Peyer's patch (tissue), 4 donors: ENCODE measurements at places on chromosomes 5 and 9. TPM values are rescaled to one million over a fixed set of nuclear protein-coding genes. Genes with fewer than 3 reads are reported as not detected.

DNA sequence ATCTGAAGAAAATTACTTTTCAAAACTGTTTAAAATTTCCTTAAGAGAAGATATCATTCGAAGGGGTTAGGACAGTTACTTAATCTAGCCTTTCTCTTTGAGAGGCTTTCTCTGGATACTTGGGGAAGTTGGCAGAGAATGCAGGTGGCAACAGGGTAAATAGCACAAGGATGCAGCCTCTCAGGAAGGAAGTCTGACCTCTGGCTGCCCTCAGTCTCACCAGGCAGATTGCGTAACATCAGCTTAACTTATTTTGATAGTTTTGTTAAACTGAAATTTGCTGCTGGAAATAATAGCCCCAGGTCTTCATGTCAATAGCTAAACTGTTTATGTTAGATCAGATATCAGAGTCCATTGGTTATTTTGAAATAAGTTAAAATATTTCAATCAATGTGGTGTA is 20.4 kb downstream of the CCDC192 start:
- no peak for DNase-seq
- H3K4me1 ChIP-seq: no peaks in the 10 kb centered on the region
- no peak overlapping the region for H3K4me3 ChIP-seq
- H3K27ac ChIP-seq: no peak overlapping the region
- H3K27me3 ChIP-seq: no peaks in the 10 kb centered on the region
- no peaks in the 10 kb centered on the region for H3K36me3 ChIP-seq

- no peak for DNase-seq
- no peaks in the 10 kb centered on the region for H3K36me3 ChIP-seq
- no peaks in the 10 kb centered on the region for H3K4me1 ChIP-seq
- H3K27me3 ChIP-seq: no peaks in the 10 kb centered on the region
- no peak overlapping the region for H3K4me3 ChIP-seq
Observed at GRCh38 chr9:29701559-29701958, 2128.3 kb upstream of the C9orf72 start.

DNA sequence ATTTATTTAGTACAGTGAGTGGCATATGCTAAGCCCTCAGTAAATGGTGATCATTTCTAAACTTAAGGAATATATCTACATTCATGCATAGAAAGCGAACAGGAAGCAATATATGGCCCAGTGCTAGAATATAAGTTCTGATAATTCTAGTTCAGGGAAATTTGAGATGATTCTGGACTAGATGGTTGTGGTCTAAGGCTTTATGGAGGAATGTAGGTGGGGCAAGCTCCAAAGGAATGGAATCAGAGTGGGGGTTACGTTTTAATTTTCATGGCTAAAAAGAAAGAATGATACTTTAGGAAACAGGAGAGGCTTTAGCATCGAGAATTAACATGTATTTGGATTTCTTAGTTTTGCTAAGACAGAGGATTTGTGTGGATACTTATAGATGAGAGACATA is 56.1 kb downstream of the MTREX start:
- H3K4me3 ChIP-seq: no peak overlapping the region
- no peaks in the 10 kb centered on the region for H3K27me3 ChIP-seq
- H3K36me3 ChIP-seq: no peaks in the 10 kb centered on the region
- no peaks in the 10 kb centered on the region for H3K4me1 ChIP-seq
- DNase-seq: no peak

GRCh38 chr5:67515762-67516161 is 319.2 kb upstream of the CD180 start:
- no peaks in the 10 kb centered on the region for H3K36me3 ChIP-seq
- no peak for DNase-seq
- no peak overlapping the region for H3K4me3 ChIP-seq
- H3K27me3 ChIP-seq: no peaks in the 10 kb centered on the region

- DNase-seq: no peak
- H3K27ac ChIP-seq: no peak overlapping the region
- H3K27me3 ChIP-seq: no peaks in the 10 kb centered on the region
- no peaks in the 10 kb centered on the region for H3K4me1 ChIP-seq
- no peak overlapping the region for H3K4me3 ChIP-seq
- no peaks in the 10 kb centered on the region for H3K36me3 ChIP-seq
Observed at GRCh38 chr5:39231705-39232525, 12.6 kb upstream of the FYB1 start.

DNA sequence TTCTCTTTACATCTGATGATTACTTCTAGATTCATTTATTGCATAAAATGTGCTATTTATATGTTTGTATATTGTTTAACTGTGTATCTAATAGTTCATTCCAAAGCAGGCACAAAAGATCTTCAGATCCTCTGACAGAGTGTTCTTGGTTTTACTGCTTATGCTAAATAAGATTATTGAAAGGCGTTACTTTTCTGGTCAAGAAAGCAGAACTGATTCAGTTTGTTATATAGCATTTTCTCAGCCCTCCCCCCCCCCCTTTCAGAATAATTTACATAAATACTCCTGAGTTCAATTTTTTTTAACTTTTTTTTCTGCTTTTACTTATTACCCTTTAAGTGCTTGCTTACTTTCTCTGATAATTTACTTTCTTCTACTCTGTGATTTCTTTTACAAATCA is 15.4 kb downstream of the CDC42SE2 start:
- H3K27ac ChIP-seq: peak overlapping the region; percentile 67
- H3K4me1 ChIP-seq: peaks cover 8% of the 10 kb centered on the region
- H3K4me3 ChIP-seq: no peak overlapping the region
- DNase-seq: no peak

- H3K36me3 ChIP-seq: no peaks in the 10 kb centered on the region
- peak overlapping the region; percentile 79 for H3K27ac ChIP-seq
- H3K27me3 ChIP-seq: no peaks in the 10 kb centered on the region
- no peak overlapping the region for H3K4me3 ChIP-seq
- DNase-seq: no peak
Observed at GRCh38 chr9:131668057-131668438, 71.8 kb downstream of the RAPGEF1 start.

DNA sequence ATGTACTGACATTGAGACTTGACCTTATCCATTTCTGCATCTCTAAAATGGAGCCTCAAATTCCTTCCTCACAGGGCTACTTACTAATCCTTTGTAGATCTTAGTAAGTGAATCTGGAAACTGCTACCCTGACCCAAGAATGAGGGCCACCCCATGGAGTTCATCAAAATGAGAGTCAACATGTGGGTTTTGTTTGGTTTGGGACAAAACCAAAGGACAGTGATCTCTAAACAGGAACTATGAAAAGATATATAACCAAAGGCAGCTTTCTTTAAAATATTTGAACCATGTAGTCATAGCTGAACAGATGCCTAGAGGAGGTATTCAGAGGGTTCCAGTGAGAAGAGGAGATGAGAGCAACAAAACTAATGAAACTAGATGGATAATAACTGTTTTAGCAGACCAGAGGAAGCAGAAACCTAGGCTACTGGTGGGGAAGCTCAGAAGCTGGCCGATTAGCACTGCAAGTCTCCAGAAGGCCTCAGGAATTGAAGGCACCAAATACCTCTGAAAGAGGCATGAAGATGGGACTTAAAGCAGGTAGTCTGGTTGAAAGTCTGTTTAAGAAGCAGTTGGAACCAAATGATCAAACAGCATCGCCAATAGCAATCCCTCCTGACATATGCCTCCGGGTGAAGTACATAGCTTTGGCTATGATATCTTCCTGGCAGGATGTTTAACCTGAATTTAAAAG is 45.8 kb downstream of the THOC3 start:
- no peaks in the 10 kb centered on the region for H3K27me3 ChIP-seq
- DNase-seq: no peak

DNA sequence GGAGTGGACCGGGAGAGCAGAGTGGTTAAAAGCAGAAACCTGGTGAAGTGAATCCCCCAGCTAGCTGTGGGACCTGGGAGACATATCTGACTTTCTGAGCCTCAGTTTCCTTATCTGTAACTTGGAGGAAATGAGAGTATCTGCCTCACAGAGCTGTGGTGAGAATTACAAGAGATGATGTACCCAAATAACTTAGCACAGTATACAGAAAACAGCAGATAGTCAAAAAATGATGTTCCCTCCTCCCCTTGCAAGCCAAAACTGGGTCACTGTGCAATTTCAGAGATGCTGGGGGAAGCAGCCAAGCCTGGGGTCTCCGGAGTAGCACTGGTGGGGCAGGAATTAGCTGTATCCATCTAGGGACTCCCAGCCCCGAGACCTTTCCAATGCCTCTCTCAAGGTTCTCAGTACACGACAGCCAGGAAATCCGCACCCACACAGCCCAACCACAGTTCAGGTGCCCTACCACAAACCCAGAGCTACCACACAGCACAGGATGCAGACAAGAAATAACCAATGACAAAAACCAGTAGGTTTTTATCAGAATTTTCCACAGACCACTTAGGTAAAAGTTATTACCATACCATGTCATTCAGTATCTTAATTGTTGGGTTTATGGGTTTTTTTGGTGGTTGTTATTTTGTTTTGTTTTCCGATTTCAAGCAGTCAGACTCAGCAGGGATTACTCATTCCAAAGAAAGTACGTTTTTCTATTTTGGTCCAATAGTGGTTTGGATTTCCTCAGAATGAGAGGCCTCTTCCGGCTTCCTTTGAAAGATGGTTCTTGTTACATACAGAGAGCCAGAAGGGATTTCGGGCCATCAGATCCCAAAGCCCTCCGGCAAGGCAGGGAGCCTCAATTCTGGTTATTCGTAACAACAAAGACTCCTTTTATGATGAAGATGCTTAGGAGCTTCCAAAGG is 4.9 kb upstream of the HRH2 start:
- DNase-seq: peak; percentile 42
- no peaks in the 10 kb centered on the region for H3K4me1 ChIP-seq
- H3K36me3 ChIP-seq: no peaks in the 10 kb centered on the region
- H3K4me3 ChIP-seq: no peak overlapping the region
- no peak overlapping the region for H3K27ac ChIP-seq

- no peak overlapping the region for H3K27ac ChIP-seq
- no peaks in the 10 kb centered on the region for H3K27me3 ChIP-seq
- no peaks in the 10 kb centered on the region for H3K36me3 ChIP-seq
- H3K4me1 ChIP-seq: no peaks in the 10 kb centered on the region
Observed at GRCh38 chr5:38410304-38410990, 146.0 kb downstream of the LIFR start.

- H3K4me1 ChIP-seq: no peaks in the 10 kb centered on the region
- no peaks in the 10 kb centered on the region for H3K36me3 ChIP-seq
- no peaks in the 10 kb centered on the region for H3K27me3 ChIP-seq
- no peak overlapping the region for H3K27ac ChIP-seq
- no peak overlapping the region for H3K4me3 ChIP-seq
- no peak for DNase-seq
Observed at GRCh38 chr9:94081864-94082463, 2.3 kb upstream of the PTPDC1 start.

The BTNL3 gene
- total RNA-seq: 122 TPM

The ABO gene
- total RNA-seq: 99.5 TPM

The ACSL6 gene
- total RNA-seq: 1.1 TPM

- DNase-seq: no peak
- H3K36me3 ChIP-seq: no peaks in the 10 kb centered on the region
- no peak overlapping the region for H3K27ac ChIP-seq
- H3K27me3 ChIP-seq: no peaks in the 10 kb centered on the region
Observed at GRCh38 chr9:21507483-21507790, 25.3 kb upstream of the IFNE start.

The OLFM1 gene
- 5.7 TPM for total RNA-seq

The TICAM2 gene
- 0.80 TPM for total RNA-seq

- no peak overlapping the region for H3K27ac ChIP-seq
- peaks cover 20% of the 10 kb centered on the region for H3K4me1 ChIP-seq
- no peaks in the 10 kb centered on the region for H3K27me3 ChIP-seq
- H3K36me3 ChIP-seq: no peaks in the 10 kb centered on the region
- DNase-seq: no peak
- no peak overlapping the region for H3K4me3 ChIP-seq
Observed at GRCh38 chr5:173881811-173882575, 6.2 kb upstream of the CPEB4 start.
